ENCODE measurements at places on chromosomes 1 and 21.

GRCh38 chr1:84410328-84411095 is 12.2 kb downstream of the DNASE2B start:
- no peak overlapping the region for H3K4me3 ChIP-seq
- H3K4me1 ChIP-seq, result peaks cover 4% of the 10 kb centered on the region
- H3K36me3 ChIP-seq, result no peaks in the 10 kb centered on the region
- H3K27ac ChIP-seq, result no peak overlapping the region
- DNase-seq, result no peak

DNA sequence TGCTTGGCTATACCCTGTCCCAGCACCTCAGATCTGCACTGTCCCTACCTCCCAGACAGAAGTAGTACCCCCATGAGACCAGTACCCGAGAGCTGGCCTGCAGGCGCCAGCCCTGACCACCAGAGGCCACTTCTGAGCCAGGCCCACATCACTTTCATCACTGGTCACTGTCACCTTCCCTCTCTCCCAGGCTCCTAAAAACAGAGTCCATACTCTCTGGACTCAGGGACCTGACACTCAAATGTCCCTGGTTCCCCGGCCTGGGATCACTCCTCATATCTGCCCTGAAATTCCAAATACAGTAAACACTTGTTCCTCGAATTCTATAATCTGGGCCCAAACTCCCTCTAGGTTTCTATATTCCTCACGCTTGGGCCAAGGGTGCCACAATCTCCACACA is 18.7 kb downstream of the TMEM53 start:
- no peak for DNase-seq
- peaks cover 8% of the 10 kb centered on the region for H3K36me3 ChIP-seq
- H3K4me1 ChIP-seq, result peaks cover 5% of the 10 kb centered on the region
- H3K27me3 ChIP-seq, result no peaks in the 10 kb centered on the region

GRCh38 chr1:165431079-165431478 is 13.8 kb downstream of the RXRG start:
- H3K4me3 ChIP-seq, result no peak overlapping the region
- H3K36me3 ChIP-seq, result no peaks in the 10 kb centered on the region
- H3K4me1 ChIP-seq, result peaks cover 11% of the 10 kb centered on the region
- H3K27me3 ChIP-seq, result no peaks in the 10 kb centered on the region
- H3K27ac ChIP-seq, result no peak overlapping the region

- no peak overlapping the region for H3K4me3 ChIP-seq
- H3K4me1 ChIP-seq, result no peaks in the 10 kb centered on the region
- no peak for DNase-seq
- H3K27me3 ChIP-seq, result no peaks in the 10 kb centered on the region
Measured at GRCh38 chr1:113298941-113299340, 91.4 kb upstream of the MAGI3 start.

DNA sequence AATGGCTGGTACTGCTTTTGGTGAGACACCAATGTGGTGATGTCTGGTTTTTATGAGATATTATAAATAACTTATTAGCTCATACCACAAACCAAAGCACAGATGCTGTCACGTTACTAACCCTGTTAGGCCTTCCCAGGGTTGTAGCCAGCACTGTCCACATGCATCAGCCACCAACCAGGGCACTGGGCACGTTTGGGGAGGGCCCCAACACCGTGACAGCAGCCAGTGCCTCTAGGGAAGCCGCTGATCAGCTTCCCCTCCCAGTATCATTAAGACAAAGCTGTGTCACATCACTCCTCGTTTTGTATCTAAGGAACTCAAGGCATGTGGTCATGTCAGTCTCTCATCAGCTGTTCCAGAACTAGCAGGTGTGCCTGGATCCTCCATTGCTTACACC is 13.9 kb downstream of the URB1 start:
- H3K4me1 ChIP-seq, result peaks cover 9% of the 10 kb centered on the region
- no peaks in the 10 kb centered on the region for H3K27me3 ChIP-seq
- peaks cover 21% of the 10 kb centered on the region for H3K36me3 ChIP-seq
- no peak overlapping the region for H3K4me3 ChIP-seq
- no peak for DNase-seq
